DMS 273 treated with DMSO at 0.1 percent for 48 hours (cell line): ENCODE measurements at places on chromosomes 3 and 15.

DNA sequence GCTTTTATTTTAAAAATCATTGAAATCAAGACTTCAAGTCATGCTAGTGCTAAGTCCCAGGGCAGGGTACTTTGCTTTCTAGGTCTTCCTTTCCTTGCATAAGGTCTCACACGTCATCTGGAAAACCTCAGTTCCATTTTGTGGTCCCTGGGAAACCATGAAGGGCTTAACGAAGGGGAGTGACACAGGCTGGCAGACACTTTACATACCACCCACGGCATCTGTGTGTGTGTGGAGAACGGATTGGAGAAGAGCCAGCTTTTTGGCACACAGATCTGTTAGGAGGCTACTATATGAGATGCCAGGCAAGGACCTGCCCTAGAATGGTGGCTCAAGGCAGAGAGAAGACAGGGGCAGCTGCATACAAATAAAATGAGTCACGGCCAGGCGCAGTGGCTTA lies 107.5 kb upstream of the NSMCE3 start:
- DNase-seq: no peak

- peak; percentile 58 for DNase-seq
These were observed 90.2 kb upstream of the KLF13 start for GRCh38 chr15:31236184-31237042.

GRCh38 chr3:115120597-115120996 lies 26.5 kb downstream of the ZBTB20 start:
- no peak for DNase-seq

GRCh38 chr3:87674397-87675161 lies 384.2 kb downstream of the CGGBP1 start:
- no peak for DNase-seq

DNA sequence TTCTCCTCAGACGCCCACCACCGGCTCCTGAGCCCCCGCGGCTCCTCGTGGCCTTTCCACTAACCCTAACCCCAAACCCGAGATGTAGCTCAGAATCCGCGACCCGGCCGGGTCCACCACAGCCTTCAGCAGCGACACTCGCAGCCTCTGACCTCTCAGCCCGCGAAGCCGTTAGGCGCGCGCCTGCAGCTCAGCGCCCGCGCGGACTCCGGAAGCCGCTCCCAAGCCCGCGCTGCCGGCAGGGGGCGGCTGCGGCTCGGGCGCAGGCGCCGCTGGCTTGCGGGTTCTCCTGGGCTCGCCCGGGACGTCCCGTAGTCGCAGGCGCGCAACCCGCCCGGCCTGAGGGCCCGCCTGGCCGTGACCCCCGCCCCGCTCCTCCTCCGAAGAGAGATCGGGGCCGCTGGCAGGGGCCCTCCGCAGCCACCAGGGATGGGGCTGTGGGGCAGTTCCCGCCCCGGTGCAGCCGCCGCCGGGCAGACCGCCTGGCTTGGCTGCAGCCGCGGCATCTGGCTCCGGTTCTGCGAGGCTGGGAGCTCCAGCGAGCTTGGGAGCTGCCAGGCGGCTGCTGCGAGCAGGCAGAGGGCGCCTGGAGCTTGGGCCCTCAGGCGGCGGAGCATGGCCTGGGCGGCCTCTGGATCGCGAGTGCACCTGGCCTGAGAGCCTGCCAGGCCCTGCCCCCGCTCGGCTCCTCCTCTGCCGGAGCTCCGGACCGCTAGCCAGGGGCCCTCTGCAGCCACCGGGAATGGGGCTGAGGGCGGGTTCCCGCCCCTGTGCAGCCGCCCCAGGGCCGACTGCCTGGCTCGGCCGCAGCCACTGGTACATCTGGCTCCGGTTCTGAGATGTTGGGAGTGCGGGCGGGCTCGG lies 120.7 kb downstream of the LMLN start:
- DNase-seq: peak; percentile 63

- DNase-seq: no peak
These were observed 13.2 kb downstream of the ADAMTS9 start for GRCh38 chr3:64674591-64675076.

DNA sequence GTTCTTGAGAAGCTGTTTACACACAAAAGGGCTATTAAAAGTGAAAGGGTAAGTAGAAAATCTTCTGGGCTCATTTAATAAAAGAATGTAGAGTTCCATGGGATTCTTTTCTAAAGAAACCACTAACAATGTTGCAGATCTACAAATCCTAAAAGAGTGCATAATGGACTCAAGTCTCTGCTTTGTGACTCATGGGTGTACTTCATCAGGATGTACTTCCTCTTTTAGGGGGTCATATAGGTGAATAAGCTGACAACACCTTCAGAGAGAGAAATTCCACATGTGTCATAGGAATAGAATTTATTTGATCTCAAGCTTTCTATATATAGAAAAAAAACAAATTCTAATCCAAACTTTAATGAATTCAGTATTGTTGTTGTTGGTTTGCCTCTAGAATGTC lies 355.5 kb downstream of the TIGIT start:
- DNase-seq: no peak

DNA sequence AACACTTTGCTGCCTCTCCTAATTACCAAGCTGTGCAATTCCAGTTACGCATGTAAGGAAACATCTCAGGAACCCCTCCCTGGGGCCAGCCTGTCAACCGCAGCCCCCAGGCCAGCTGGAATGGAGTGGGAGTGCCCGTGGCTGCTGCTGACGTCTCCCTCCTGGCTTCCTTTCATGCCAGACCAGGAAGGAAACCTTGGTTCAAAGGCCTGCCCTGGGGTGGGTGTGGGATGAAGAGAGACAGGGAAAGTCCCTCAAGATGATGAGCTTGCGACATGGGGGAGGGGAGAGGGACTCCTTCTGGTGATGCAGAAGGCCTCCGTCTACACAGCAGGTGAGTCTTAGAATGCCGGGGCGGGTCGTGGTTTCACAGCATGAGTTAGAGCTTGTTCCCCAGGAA lies 11.4 kb upstream of the CYP11A1 start:
- DNase-seq: no peak

DNA sequence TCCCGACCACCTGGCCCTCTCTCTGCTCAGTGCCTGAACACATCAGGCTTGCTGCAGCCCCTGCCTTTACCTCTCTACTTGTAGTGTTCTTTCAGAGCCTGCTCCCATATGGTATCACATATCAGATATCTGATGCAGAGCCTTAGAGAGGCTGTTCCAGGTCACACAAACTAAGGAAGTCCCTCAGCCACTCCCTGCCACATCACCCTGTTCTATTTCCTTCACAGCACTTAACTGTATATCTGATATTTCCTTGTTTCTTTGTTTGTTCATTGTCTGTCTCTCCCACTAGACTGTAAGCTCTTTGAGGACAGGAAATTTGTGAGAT lies 976 bp upstream of the ALDH1L1 start:
- DNase-seq: no peak

DNA sequence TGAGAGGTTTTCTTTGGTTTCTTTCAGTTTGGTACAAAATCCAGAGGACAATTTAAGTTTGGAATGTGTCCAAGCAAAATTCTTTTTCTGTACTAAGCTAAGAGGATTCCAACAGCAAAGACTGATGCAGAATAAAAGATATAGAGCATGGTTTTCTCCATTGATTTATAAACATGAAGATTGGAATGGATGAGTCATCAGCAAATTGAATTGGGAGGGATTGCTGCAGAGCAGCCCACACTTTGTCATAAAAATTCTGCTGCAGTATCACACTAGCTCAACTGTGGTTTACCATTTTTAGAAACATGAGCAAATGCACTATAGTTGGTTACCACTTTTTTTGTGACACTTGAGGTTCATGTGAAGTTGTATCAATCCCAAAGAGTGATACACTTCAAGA lies 16.1 kb upstream of the LARP6 start:
- DNase-seq: no peak

- no peak for DNase-seq
These were observed 225.6 kb upstream of the TBC1D5 start for GRCh38 chr3:17967953-17968607.

DNA sequence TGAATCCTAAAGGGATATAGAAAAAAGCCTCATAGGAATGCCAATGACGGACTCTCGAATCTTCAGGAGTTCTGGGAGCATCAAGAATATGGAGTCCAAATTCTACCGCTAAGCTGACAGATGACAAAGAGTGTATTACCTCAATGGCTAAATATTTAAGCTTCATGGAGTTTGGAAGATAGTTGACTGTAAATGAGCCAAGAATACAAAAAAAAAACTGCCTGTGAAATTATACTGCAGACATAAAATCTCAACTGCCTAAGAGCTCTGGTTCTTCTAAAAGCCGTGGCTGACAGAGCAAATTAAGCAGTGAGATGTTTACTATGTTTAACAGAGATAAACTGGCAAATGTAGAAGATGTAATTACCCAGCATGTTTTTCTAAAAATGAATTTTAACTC lies 140.0 kb downstream of the GADL1 start:
- no peak for DNase-seq

GRCh38 chr3:66393333-66394005 lies 107.4 kb downstream of the LRIG1 start:
- DNase-seq: no peak

GRCh38 chr3:74121761-74122160 lies 492.7 kb downstream of the CNTN3 start:
- DNase-seq: no peak

- no peak for DNase-seq
These were observed 76.9 kb upstream of the ABI3BP start for GRCh38 chr3:101069901-101070798.

GRCh38 chr15:77698481-77698880 lies 65.8 kb upstream of the LINGO1 start:
- DNase-seq: no peak

GRCh38 chr3:94115482-94115881 lies 52.6 kb downstream of the NSUN3 start:
- DNase-seq: no peak

- no peak for DNase-seq
These were observed 55.0 kb upstream of the NR2E3 start for GRCh38 chr15:71755092-71755970.

DNA sequence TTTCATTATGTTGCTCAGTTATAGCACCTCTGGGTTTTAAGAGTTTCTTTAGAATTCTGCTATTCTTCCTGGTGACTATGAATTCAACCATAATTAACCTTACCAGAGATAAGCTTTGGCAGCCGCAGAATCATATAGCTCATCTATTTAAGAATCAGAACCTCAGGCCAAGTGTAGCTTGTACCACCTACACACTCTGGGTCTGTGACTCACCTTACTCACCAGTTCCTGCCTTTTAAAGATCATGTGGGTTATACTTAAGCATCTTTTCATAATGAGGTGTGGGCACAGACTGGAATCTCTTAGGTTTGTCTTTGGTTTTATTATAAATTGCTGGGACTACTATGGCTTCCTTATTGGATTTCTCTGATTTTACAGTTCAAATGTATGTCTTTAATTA lies 21.9 kb downstream of the CDV3 start:
- no peak for DNase-seq

DNA sequence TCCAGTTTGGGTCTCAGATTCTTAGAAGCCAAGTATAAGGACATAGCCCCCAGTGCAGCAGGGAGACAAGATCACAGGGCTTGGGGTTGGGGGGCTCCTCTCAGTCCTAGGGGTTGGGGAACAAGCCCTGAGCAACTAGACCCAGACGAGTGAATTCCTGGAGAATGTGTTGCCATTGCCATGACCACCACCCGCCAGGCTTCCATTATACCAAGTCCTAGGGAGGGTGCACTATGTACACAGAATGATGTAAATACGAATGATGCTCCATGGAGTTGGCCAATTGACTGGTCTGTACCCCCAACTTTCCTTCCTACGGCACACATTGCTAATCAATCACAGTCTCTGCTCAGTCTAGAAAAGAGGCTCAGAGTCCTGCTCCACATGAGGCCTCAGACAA lies 8.8 kb downstream of the IQCF1 start:
- no peak for DNase-seq
